ENCODE measurements at places on chromosomes 5 and 9. TPM values are rescaled to one million over a fixed set of nuclear protein-coding genes. Genes with fewer than 3 reads are reported as not detected.
A peak's percentile ranks its signal among the peaks of the same experiment; 100 is the strongest.

CTXN3 gene
- total RNA-seq, result not detected

SV2C gene
- under 0.01 TPM for total RNA-seq

MARCHF3 gene
- 3.7 TPM for total RNA-seq

TLR4 gene
- total RNA-seq, result 71.3 TPM

TAF11L10 gene
- total RNA-seq, result not detected

DMRT1 gene
- total RNA-seq, result not detected

SLC6A19 gene
- not detected for total RNA-seq

CRB2 gene
- total RNA-seq, result not detected

DNM1 gene
- 3.2 TPM for total RNA-seq

CYLC2 gene
- total RNA-seq, result not detected

GRCh38 chr5:72177538-72177937 lies 70.3 kb downstream of the MAP1B start:
- DNase-seq, result no peak

GRCh38 chr9:101737705-101738565 lies 512 bp downstream of the GRIN3A start:
- DNase-seq, result peak; percentile 2

DNA sequence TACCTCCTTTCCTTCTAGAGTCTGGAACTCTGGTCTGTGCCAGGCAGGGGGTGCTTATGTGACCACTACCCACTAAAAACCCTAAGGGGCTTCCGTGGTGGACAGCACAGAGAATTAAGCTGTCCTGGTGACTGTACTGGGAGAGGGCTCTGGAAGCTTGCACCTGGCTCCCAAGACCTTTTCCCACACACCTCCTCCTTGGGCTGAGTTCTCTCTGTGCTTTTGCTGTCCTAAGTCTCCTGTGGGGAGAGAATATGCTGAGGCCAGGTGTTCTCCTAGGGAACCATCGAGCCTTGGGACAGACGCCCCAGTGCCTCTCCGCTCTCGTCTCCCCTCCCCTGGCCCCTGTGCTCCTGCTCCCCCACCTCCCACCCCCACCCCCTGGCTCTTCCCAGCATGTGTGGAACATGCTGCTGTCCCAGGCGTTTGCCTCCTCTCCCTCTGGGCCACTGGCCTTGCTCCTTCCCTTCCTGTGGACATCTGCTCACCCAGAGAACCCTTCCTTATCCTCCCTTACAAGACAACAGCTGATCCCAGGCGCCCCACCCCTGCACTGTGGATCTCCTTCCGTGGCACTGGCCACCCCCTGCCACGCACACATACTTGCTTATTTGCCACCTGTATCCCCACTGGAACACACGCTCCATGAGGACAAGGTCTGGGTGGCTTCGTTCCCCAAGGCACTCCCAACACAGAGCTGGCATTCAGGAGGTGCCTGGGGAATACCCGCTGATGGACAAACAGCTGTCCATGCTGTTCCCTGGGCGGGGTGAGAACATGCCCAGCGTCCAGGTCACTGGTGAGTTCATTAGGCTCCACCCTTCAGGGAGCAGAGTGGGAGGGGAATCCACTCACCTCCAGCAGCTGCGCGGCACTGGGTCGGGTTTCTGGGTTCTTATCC lies 83.0 kb downstream of the STK10 start:
- DNase-seq, result peak; percentile 15

- DNase-seq, result no peak
Observed at GRCh38 chr5:168877132-168877892, 298.1 kb upstream of the PANK3 start.

DNA sequence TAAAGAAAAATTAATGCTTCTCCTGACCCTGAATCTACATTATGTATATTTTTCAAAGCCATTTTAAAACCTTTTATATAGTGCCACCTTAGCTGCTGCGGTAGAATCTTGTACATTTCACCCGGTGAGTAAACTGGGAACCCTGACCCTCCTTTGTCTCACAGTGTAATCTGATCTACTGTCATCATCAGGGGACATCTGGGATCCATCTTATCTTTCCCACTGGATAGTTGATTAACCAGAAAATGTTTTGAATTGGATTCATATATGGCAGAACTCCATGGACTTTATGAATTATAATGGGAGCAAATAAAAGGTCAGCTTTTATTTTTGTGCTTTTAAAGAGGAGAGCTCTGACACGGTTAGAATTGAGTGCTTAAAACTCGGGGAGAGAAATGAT lies 95.0 kb downstream of the ADAMTSL1 start:
- no peak for DNase-seq

DNA sequence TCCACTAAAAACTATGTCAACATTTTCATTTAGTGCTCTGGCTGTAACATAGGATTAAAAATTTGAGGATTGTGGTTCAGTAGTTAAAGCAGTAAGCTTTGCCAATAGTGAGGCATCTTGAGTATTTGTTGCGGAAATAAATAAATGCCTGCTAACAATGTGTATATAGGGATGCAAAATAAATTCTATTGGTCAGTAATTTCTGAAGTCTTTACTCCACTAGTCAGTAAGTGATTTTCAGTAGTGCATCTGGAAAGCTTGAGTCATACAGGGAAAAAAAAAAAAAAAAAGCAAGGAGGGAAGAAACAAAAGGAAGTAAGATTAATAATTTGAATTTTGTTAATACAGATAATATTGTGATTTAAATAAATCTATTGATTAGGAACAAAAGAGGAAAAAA lies 21.0 kb downstream of the NIPBL start:
- DNase-seq, result no peak

DNA sequence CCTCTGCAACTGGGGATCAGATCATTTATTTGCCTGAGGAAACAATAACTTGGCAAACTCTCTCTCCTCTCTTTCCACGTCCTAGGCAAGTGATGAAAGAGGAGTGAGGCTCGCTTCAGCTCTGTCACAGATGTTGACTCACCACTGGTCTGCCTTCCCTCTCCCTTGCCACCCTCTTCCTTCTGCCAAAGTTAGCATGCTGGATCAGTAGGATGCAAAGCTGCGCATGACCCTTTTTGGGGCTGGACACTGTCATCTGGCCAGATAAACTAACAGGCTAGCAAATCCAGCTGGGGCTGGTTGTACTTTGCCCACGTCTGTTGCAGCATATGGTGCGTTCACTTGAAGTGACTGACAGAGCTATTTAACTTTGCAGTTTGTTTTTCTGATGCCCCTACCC lies 36.2 kb upstream of the SMARCA2 start:
- peak; percentile 44 for DNase-seq

- no peak for DNase-seq
Observed at GRCh38 chr5:124528838-124529237, 217.6 kb downstream of the ZNF608 start.

GRCh38 chr5:21823588-21823987 lies 1029.6 kb downstream of the CDH12 start:
- DNase-seq, result peak; percentile 15

DNA sequence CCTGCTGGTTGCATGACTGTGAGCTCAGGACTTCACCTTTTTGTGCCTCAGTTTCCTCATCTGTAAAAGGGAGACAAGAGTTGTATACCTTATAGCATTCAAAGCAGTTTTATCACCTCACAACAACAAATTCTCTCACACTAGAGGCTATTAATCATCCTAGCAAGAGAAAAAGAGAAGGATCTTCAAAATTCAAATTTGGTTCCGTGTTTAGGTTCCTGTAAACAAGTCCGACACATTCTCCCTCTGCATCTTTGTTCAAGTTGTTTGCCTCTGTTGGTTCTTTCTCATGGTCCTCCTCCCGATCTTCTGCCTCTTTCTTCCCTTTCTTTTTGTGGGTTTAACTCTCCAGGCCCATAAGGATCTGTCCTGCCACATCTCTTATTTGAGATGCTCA lies 218.0 kb downstream of the PIK3R1 start:
- no peak for DNase-seq

DNA sequence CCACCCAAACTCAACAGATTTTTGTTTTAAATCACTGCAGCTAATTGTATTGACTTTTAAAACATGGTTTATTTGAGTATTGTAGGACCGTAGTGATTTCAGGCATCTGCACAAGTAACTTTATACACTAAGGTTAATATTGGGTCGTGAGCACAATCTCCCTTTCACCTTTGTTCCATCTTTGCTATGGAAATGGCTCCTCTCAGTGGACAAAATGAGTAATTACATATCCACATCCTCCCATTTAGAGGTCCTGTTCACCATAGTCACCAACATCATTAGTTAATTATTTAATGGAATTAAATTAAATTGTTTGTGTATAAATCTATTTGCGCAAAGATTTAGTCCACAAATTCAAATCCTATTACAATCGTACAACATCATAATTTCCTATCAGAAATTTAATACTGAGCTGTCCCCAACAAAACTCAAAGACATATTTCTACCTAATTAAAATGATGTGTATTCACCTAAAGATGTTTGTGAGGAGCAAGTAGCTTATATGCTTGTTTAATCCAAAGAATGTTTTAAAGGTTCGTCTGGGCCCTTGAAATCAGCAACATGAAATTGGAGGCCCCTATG lies 173.0 kb upstream of the DAPK1 start:
- DNase-seq, result peak; percentile 45

- no peak for DNase-seq
Observed at GRCh38 chr9:124066783-124067577, 55.4 kb downstream of the LHX2 start.

- DNase-seq, result no peak
Observed at GRCh38 chr5:175484829-175485228, 6.5 kb downstream of the SFXN1 start.

- DNase-seq, result no peak
Observed at GRCh38 chr9:113543296-113543981, 79.9 kb downstream of the RGS3 start.

GRCh38 chr5:68762201-68762600 lies 331.6 kb upstream of the SLC30A5 start:
- peak; percentile 46 for DNase-seq

DNA sequence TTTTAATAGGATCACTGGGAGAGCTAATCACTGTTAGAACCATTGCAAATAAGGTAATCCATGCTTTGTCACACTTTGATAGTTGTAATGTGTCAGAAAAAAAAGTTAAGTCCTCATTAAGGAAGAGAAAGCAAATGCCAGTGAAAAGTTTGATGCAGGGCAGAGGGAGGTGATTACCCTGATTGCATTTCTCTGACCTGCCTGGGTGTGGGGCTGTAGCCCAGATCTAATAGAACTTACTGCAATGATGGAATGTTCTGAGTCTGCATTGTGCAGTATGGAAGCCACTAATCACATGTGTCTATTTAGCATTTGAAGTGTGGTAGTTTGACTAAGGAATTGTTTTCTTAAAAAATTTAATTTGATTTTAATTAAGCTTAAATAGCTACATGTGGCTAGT lies 202.7 kb downstream of the ATP10B start:
- DNase-seq, result peak; percentile 16

GRCh38 chr9:36433386-36433785 lies 33.3 kb upstream of the RNF38 start:
- DNase-seq, result no peak

DNA sequence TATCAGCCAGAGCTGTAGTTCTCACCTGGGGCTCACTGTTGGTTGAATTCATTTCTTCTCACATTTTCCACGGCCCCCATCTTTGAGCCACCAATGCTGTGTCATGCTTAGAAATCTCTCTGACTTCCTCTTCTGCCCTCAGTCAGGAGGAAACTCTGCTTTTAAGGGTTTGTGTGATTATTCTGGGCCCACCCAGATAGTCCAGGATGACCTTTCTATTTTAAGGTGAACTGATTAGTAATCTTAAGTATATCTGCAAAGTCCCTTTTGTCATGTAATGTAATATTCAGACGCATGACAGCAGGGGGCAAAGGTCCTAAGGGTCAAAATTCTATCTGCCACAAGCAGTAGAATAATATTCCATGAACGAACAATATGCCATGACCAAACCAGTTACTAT lies 88.4 kb downstream of the AK8 start:
- DNase-seq, result no peak

DNA sequence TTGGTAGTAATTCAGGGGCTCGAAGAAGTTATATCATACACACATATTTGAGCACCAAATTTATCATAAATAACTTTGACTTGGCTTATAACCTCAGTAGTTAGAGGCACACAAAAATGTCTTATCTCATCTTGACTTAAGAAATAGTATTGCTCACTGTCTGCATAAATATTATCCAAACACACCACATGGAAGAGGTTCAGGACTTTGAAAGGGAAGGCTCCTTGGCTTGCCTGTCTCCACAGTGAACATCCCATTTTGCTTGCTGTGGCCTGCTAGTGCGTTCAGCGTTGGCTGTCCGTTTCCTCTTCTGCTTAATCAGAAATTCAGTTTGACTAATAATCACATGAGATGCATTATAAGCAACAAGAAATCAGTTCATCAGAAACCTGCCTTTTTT lies 13.9 kb downstream of the GRXCR2 start:
- no peak for DNase-seq

DNA sequence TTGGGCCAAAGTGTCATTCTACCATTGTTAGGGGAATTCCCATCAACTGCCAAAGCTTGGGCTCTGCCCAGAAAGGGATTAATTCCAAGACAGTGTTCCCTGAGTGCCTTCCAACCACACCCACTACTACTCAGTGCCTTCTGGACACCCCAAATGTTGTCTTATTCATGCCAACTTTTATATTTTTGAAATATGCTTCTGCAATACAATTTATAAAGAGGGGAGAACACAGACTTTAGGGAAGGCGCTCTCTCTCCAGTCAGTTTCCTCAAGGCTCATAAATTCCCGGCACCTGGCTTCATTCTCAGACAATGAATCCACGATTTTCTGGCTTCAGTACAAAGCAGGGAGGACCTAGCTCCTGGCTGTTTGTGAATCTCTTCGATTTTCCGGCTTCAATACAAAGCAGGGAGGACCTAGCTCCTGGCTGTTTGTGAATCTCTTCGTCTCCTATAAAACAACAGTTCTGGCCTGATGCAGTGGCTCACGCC lies 120.1 kb upstream of the MYO10 start:
- no peak for DNase-seq

GRCh38 chr5:65823204-65823603 lies 101.2 kb downstream of the NLN start:
- DNase-seq, result no peak

GRCh38 chr5:77563475-77563874 lies 71.4 kb upstream of the WDR41 start:
- no peak for DNase-seq

- no peak for DNase-seq
Observed at GRCh38 chr9:125103770-125104460, 39.4 kb downstream of the SCAI start.

- DNase-seq, result no peak
Observed at GRCh38 chr5:67081261-67081660, 115.3 kb downstream of the CD180 start.

- DNase-seq, result no peak
Observed at GRCh38 chr5:2001300-2001699, 118.6 kb upstream of the IRX4 start.

- peak; percentile 96 for DNase-seq
Observed at GRCh38 chr5:109656829-109657228, 32.9 kb upstream of the MAN2A1 start.
